Activated T-helper 1 cell treated with anti-CD3 and anti-CD28 coated beads, Interleukin-2, amount 50 U/mL, for 16 hours (primary cell): ENCODE measurements at places on chromosomes 11 and 22.

DNA sequence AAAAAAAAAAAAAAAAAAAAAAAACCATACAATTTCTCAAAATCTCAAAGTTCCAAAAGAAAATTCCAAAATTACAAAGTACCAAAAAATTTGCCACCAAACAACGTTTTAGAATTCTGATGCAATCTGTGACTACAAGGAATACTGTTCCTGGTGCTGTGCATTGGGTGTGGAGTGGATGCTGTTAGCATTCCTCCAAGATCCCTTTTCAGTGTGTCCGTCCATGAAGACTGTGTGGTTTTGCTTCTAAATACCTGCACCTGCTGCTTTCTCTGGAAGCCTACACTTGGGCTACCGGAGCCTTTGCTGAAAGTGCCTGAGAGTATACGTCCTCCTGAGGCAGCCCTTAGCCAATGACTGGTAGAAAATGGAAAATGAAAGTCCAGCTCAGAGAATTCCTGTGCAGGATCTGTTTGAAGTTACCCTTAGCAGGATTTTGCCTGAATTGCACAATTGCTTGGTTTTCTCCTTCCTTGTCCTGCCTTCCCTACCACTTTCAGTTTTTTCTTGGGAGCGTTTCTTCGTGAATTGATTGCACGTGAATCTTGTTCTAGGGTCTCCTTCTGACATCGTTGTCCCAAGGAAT is 140.8 kb downstream of the TRPC6 start:
- DNase-seq = no peak

DNA sequence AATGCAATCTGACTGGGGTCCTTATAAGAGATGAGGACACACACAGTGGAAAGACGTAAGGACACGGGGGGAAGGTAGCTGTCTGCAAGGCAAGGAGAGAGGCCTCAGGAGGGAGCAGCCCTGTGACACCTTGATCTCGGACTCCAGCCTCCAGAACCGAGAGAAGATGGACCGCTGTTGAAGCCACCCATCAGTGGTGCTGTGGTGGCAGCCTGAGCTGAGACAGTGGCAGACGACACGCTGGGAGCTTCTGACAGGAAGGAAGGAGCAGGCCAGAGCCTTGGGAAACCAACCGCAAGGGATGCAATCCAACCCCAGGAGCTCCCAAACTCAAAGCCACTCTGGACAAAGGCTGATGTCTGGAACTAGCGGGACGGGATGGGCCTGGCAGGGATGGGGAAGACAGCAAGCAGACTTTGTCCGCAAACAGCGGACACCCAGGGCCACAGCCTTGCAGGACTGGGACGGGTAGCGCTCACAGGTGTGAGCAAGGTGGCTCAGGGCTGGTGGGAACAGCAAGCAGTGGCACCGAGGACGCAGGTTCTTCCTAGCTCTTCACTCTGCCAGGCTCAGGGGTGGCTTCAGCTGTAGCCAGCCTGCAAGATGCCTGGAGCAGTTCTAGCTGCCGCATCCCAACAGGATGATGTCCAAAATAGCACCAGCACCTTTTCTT is 10.9 kb downstream of the LTO1 start:
- DNase-seq = no peak

GRCh38 chr11:76135491-76135890 is 70.8 kb downstream of the WNT11 start:
- DNase-seq = no peak

- no peak for DNase-seq
Observed at GRCh38 chr11:21552911-21553310, 640.0 kb upstream of the ANO5 start.

- DNase-seq = no peak
Observed at GRCh38 chr22:39230261-39231196, 14.3 kb downstream of the PDGFB start.

DNA sequence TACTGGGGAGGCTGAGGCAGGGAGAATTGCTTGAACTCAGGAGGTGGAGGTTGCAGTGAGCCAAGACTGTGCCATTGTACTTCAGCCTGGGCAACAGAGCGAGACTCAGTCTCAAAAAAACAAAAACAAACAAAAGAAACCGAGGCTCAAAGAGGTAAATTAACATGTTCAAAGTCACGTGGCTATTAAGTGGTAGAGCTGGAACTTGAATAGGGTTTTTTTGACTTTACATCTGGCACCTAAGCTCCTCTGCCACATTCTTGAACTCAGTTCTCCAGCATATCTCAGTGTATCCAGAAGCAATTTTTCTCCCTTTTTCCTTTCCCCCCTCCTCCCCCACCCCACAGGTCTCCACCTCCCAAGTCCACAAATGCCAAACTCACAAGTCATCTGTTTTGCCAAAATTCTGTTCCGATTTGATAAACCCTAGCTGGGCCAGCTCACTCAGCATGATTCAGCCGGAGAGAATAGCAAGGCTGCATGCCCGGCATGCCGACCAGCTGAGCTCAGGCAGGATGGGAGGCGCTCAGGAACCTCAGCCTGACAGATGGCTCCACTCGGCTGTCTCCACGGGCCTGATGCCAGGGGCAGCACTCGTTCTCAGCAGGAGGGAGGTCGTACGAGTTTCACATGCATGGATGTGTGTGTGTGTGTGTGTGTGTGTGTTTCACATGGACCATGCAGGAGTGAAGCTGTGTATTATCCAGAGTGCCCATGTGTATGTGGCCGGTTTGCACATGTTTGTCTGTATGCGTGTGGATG is 63.2 kb upstream of the RRAS2 start:
- no peak for DNase-seq

DNA sequence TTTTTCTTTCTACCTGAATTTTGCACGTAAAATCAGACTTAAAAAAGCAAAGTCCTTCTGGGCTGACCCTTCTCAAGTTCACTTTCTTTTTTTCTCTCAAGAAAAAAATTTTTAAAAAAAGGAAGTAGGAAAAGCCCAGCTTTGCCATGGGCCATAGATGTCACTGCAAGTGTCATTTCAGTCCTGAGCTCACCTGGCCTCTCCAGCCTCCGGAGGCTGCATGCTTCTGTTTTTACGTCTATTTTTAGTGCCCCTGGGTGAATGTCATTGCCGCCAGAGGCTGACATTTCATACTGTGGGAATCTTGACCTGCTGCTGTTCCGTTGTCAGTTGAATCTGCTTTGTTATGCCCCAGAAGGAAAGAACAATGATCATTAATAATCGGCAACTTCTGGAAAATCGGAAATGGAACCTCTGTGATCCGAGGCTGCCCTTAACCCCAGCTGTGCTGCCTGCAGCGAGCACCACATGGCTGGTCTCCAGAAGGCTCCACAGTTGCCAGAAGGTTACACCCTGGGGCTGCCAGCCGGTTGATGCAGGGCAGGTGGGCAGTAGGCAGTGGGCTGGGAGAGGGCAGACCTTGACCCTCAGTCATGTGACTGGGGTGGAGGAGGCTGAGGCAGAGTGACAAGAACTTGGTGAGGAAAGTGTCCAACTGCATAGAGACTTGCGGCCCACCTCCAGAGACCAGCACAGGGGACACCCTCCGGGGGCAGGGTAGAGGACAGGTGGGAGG is 16.7 kb upstream of the MYEOV start:
- no peak for DNase-seq

- DNase-seq = no peak
Observed at GRCh38 chr11:31797190-31798056, 13.7 kb downstream of the PAX6 start.

DNA sequence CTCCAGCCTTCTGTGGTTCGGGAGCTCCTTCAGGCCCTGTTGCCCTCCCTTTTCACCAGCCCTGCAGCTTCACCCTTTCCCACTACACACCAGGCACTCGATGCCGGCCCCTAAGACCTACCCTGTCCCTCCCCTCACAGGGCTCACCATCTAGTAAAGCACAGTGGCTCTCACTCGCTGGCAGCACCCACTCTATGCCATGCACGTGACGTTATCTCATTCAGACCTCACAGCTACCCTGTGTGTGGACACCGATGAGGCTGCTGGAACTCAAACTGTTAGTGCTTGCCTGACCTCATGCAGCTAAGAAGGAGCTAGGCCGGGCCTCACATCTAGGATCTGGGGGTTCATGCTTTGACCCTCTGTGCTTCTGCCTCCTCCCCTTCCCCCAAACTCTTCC is 45.5 kb downstream of the SCN3B start:
- DNase-seq = no peak

DNA sequence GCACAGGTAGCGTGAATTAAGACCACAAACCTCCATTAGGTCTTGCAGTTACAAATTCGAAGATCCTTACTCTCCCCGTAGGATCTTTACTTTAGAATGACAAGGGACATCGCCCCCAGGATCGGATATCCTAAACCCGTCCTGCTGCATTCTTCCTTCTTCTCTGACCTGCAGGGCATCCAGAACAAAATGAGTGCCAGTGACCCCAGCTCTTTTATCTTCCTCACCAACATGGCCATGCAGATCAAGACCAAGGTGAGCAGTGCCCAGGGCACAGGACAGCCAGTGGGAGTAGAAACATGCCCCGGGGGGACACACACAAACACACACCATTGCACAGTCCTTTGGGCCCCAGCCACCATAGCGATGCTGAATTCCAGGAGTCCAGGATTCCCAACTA is 42.6 kb upstream of the MPEG1 start:
- no peak for DNase-seq

DNA sequence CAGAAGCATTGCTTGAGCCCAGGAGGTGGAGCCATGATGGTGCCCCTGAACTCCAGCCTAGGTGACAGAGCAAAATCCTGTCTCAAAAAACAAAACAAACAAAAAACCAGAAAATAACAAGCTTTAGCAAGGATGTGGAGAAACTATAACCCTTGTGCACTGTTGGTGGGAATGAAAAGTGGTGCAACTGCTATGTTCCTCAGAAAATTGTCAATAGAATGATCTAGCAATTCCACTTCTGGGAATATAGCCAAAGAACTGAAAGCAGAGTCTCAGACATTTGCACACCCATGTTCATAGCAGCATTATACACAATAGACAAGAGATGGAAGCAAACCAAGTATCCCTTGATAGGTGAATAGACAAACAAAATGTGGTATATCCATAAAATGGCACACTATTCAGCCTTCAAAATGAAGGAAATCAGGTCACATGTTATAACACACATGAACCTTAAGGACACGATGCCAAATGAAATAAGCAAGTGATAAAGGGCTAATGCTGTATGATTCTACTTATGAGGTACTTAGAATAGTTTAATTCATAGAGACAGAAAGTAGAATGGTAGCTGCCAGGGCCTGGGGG is 15.9 kb downstream of the KLHL22 start:
- DNase-seq = no peak

- no peak for DNase-seq
Observed at GRCh38 chr11:1656061-1656441, 26.5 kb downstream of the KRTAP5-5 start.

GRCh38 chr11:32584921-32585320 is 1.3 kb downstream of the EIF3M start:
- DNase-seq = no peak

- no peak for DNase-seq
Observed at GRCh38 chr11:127199306-127199801, 198.8 kb upstream of the KIRREL3 start.

DNA sequence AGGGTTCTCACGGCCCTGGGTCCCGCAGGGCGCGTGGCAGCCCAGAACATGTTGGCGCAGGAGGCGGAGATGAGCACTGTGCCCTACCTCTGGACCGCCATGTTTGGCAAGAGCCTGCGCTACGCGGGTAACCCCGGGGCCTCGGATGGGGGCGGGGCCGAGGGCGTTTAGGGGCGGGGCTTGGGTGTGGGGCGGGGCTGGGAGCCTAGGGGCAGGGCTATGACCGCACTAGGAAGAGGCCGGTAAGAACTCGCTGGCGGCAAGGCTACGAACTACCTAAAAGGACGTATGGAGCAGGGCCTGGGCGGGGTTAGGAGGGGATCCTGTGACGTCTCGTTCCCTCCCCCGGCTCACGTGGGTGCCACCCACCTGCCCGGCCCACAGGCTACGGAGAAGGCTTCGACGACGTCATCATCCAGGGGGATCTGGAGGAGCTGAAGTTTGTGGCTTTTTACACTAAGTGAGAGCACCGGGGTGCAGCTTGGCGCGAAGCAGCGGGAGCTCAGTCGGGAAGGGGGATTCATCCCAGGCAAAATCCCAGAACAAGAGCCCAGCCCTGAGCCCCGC is 2.8 kb upstream of the LZTR1 start:
- DNase-seq = no peak

DNA sequence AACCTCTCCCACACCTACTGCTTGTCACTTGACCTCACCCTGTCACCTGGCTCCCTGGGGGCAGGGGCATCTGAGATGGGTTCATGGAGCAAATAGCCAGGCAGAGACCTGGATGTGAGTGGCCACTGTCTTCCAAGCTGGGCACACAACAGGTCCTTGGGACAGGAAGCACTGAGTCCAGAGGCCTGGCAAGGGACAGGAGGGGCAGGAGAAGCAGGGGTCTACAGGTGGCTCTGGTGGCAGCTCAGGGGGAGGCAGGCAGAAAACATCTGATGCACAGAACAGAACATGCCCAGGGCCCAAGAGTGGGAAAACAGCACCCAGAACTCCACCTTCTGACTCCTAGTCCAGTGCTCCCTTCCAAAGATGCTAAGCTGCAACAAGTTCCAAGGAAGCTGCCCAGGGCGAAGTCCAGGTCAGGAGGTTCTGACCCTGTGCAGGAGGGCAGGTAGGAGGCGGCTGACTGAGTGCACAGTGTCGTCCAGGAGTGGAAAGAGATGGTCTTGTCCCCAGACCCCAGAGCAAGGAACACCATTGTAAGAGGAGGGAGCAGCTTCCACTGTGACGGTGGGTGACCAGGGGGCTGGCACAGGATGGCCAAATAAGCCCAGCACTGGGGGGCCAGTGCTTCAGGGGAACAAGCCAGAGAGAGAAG is 3.5 kb downstream of the TNFRSF13C start:
- DNase-seq = no peak

DNA sequence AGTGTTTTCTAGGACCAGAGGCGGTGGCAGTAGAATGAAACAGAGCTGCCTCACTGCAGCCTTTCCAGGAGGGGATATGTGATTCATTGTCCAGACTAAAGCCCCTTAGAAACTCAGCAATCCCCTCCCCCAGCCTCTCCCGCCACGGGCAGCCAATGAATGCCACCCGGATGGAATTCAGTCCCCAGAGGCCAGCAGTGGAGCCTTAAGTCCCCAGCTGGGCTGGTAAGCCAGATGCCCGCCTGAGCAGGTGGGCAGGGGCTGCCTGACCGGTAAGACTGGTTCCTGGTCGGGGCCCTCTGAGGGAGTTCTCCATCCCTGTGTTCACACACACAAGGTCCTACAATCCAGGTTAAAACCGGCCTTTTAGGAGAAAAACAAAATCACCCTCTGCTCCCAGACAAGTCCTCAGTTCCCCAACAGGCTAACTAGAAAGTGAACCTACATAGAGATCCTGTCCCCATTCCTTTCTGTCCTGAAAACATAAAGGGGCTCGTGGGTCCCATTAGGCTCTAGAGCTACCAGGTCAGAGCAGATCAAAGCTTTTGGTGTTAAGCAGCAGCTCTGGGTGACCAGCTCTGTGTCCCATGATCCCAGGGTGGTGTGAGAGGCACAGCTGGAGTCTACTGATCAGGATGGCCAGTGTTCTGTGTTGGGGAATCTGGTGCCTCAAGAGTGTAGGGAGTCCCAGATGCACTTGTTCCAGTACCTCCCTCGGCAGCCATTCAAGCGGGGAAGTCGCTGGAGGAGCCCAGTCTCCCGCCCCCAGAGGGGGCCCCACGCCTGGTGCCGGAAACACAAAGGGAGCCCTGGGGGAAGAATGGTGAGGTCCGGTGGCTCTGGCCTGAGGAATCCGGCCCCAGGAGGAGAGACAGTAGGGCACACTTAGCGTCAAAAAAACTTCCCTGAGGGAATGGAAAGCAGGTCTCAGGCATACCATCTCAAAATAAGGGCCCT is 2.6 kb downstream of the PATZ1 start:
- DNase-seq = no peak

GRCh38 chr11:88179141-88179540 is 3.9 kb upstream of the RAB38 start:
- no peak for DNase-seq

GRCh38 chr22:39658806-39659463 is 88.4 kb downstream of the CACNA1I start:
- no peak for DNase-seq
